ENCODE measurements at places on chromosomes 2 and 18. TPM values are rescaled to one million over a fixed set of nuclear protein-coding genes. Genes with fewer than 3 reads are reported as not detected.

Gene G6PC2
- total RNA-seq, result not detected

Gene PDE11A
- total RNA-seq, result 0.54 TPM

Gene FOXD4L1
- total RNA-seq, result not detected

Gene ABCG8
- total RNA-seq, result not detected

Gene HOXD9
- not detected for total RNA-seq

Gene KIAA2012
- total RNA-seq, result not detected

Gene PRR30
- total RNA-seq, result not detected

Gene TLX2
- not detected for total RNA-seq

DNA sequence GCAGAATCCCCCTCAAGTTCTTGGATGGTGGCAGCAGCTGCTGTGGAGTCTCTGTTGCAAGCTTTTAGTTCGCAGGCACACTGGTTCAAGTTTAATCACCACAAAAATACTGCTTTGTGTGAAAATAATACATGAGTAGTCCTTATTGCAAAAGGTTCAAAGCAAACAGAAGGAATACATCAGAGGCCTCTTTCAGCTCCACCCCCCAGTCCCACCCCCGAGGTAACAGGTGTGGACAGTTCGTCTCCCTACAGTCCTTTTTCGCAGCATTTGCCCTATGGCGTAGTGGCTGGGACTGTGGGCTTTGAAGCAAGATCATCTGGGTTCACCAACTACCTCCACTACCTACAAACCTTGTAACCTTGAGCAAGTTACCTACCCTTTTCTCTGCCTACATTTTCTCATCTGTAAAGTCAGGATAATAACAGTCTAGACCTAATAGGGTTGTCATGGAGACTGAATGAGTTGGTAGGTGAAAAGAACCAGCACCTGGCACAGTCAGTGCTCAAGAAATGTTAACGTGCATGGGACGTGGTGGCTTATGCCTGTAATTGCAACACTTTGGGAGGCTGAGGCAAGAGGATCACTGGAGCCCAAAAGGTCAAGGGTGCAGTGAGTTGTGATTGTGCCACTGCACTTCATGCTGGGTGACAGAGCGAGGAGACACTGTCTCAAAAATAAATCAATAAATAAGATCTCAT is 61.7 kb downstream of the TCF7L1 start:
- no peak for DNase-seq

DNA sequence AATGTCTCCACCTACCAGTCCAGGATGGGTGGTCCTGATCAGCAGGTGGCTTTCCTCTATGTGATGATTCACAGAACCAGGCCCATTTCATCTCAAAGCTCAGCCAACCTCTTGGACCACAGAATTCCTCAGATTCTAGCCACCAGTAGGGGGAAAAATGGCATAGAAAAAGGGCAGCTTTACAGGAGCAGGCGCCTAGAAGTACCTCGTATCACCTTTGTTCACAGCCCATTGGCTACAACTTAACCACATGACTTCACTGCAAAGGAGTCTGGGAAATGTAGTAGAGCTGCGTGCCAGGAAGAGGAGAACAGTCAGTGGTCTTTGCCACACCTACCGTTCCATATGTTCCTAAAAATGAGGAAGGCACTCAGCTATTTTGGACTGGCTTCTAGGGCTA is 62.8 kb upstream of the DTNA start:
- no peak for DNase-seq

DNA sequence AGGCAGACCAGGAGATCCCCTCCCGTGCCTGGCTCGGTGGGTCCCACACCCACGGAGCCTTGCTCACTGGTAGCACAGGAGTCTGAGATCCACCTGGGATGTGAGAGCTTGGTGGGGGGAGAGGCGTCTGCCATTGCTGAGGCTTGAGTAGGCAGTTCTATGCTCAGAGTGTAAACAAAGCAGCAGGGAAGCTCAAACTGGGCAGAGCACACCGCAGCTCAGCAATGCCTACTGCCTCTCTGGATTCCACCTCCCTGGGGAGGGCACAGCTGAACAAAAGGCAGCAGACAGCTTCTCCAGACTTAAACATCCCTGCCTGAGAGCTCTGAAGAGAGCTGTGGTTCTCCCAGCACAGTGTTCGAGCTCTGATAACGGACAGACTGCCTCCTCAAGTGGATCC is 85.1 kb downstream of the UGP2 start:
- no peak for DNase-seq

GRCh38 chr2:106941372-106941993 is 55.5 kb upstream of the ST6GAL2 start:
- DNase-seq, result no peak

DNA sequence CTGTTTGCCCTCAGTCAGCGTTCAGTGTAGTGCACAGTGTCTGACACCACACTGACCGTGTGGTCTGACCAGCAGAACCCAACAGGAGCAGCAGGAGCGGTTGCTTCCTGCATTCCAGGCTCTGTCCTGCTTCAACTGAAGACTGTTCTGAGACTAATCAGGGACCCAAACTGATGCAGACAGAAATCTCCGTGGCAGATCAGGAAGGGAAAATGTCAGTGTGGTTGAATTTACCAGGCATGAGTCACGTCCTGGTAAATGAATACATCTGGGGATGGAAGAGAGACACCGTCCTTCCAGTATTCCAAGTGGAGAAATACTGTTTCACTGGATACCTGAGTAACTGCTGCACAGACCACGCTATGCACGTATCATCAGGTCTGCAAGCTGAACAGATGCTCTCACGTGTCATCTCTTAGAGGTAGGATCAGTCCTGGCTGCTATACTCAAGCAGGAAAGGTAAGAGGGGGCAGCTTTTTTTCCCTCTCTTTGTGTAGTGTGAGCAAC is 223.6 kb upstream of the EPAS1 start:
- DNase-seq, result no peak

GRCh38 chr18:35775887-35776286 is 194.3 kb downstream of the GALNT1 start:
- DNase-seq, result no peak

DNA sequence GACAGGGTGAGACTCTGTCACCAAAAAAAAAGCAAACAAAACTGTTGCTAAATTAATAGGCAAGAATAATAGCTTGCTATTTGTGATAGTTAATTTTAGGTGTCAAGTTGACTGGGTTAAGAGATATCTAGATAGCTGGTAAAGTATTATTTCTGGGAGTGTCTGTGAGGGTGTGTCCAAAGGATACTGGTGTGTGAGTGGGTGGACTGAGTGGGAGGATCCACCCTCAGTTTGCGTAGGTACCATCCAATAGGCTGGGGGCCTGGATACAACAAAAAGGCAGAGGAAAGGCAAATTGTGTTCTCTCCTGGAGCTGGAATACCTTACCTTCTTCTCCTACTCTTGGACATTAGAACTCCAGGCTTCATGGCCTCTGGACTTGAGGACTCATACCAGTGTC is 15.0 kb downstream of the DUSP11 start:
- DNase-seq, result no peak

GRCh38 chr2:217079165-217079564 is 219.3 kb upstream of the TNP1 start:
- no peak for DNase-seq

DNA sequence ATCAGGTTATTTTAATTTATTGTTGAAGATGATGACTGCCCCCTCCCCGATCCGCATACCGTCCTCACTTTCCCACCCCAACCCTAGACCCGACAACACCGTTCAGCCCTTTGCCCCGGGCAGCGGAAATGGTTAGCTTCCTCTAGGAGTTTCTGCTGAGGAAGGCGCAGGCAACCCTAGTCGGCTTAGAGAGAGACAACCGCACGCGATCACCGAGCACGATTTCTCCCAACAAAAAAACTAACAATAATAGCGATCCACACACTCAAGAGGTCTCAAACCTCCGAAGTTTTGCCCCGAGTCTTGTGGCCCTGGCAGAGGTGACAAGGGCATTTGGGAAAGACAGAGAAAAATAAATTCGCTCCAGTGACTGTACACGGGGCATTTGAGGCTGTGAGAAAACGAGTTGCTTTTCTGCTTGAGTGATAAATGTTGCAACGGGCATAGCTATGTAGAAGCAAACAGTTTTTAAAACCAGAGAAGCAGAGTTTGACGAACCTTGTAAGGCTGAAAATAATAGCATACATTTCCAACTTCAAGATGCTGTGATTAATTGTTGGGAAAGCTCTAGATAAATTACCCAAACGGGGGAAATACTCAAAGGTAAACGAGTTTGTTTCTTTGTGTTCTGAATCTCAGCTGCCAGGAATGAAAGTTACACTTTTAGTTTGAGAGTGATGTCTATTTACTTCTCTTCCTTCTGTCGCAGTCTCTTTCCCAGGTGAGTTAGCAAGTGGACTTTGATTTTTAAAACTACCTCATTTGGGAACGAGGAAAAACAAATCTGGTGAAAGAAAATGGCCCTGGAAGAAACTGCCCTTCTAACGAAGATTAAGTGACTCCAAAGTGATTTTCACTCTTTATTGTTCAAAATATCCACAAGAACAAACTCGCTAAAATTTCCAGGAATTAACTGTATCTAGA is 11.0 kb upstream of the SIX3 start:
- DNase-seq, result peak; percentile 44

DNA sequence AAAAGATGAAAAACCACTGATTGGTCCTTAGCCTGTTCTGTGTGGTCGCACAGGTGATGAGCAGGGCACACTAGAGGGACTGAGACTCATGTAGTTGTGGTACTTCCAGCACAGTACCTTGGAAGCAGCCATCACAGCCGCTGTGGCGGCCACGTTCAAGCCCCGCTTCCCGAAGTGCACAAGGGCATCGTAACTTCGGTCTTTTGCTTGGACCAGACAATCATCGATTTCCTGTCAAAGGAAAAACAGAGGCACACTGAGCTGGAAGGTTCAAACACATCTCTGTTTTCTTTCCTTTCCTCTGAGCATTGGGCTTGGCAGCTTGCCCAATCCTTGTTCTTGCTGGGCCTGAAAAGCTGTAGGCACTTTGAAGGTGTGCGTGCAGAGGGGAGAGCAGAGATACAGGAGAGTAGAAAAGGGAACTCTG is 52.6 kb downstream of the MRPL35 start:
- no peak for DNase-seq

DNA sequence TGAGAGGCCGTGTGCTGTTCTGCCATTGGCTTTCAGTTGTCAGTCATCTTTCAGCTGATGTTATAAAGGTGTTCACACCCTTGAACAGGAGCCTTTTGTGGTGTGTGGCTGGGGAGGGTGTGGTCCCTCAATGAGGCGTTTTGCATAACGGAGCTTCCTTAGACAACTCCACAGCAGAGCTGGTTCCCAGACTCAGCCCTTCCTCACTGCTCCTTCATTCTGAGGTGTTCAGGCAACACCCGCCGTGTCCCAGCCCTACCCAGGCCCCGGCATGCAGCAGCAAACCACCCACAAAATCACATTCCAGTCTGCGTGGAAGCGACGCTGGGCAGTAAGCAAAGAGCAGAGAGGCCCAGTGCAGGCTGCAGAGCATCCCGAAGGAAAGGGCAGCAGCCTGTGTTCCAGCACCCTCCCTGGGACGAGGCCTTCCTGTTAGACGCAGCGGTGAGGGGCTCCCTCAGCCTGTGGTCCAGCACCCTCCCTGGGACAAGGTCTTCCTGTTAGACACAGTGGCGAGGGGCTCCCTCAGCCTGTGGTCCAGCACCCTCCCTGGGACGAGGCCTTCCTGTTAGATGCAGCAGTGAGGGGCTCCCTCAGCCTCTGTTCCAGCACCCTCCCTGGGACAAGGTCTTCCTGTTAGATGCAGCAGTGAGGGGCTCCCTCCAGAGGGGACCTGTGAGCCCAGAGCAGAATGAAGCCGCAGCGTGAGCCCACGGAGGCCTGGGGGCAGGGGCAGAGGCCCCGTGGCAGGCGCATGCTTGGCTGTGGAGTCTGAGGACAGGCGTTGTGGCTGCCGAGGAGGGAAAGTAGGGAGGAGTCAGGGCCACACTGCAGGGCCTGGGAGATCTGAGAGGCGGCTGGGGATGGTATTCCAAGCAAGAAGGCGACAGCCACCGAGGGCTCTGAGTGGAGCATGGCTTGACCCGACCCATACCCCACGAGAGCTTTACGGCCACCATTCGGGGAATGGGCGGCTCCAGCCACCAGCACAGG is 201.8 kb upstream of the HDAC4 start:
- peak; percentile 66 for DNase-seq

- DNase-seq, result no peak
These were observed 1.4 kb downstream of the AGPS start for GRCh38 chr2:177393824-177394593.

DNA sequence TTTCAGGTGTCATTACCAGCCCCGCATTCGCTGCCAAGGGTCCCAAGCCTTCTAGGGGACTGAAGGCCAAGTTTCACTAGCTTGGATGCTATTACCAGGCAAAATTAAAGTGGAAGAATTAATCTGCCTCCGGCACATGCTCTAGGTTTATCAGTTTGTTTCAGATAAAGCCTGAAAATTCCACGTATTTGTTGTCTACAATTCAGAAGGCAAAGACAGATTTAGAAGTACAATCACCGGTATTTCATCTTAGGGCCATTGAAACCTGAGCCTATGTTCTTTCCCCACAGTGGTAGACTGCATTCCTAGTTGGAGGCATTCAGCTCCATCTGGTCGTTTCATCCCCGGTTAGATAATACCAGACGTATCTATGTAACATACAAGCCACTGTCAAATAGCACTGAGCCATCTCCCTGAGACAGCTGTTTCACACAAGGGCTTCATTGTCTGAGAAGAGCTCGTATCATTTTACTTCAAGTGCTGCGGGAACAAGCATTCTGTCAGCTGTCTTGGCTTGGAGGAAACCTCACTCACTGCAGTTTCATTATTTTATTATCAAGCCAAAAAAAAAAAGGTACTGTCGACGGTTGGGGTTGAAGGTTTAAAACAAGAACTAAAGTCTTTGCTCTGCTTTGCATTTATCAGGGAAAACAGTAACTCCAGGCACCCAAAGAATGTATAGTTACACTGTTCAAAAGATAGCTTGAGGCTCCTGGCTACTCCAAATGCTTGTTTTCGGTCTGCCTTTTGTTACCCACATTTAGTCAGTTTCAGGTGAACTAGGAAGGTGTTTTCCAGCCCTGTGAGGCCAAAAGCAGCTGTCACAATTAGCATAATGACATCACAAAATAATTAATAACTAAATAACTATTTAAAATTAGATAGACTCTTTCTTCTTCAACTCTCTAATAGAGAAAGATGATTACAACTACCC is 76.7 kb downstream of the TGIF1 start:
- no peak for DNase-seq

GRCh38 chr2:15053542-15053941 is 421.0 kb downstream of the LRATD1 start:
- no peak for DNase-seq

DNA sequence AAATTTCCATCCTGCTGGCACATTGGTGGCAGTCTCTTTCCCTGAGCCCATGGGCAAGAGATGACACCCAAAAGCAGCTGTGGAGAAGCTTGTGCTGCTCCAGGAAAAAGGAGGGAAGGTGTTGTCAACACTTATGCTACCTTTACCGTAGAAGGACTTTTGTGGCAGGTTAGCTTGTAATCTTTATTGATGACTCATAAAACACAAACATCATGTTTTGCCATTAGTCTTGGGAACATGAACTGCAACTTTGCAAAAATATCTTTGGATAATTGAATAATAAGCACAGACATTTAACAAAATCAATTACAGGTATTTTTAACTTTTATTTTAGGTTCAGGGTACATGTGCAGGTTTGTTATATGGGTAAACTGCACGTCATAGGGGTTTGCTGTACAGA is 33.4 kb downstream of the DRC1 start:
- DNase-seq, result no peak

GRCh38 chr18:62437235-62438017 is 85.4 kb upstream of the ZCCHC2 start:
- DNase-seq, result peak; percentile 83

All from cardiac septum (tissue), 1 donor.